Activated CD8-positive, alpha-beta memory T cell treated with anti-CD3 and anti-CD28 coated beads for 1 hour (primary cell): ENCODE measurements at places on chromosomes 7 and 10.

DNA sequence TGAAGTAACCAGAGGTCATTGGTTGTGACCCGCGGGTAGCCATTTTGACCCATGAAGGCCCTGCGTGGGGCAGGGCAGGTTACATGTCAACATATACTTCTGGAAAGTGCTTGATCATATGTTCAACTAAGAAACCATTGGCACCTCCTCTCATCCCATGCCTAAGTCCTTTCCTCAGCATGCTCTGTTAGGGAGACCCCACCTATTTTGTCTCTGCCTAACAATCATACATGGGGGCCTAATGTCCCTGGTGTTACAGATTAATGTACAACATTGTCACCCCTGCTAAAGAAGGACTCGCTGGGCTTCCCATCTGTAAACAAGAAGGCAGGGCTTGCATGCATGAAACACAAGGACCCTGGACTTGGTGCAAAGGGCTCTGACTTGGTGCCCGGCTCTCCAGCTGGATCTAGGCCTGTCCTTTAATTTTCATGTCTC, 133.7 kb upstream of the TNS3 start:
- no peak for DNase-seq

DNA sequence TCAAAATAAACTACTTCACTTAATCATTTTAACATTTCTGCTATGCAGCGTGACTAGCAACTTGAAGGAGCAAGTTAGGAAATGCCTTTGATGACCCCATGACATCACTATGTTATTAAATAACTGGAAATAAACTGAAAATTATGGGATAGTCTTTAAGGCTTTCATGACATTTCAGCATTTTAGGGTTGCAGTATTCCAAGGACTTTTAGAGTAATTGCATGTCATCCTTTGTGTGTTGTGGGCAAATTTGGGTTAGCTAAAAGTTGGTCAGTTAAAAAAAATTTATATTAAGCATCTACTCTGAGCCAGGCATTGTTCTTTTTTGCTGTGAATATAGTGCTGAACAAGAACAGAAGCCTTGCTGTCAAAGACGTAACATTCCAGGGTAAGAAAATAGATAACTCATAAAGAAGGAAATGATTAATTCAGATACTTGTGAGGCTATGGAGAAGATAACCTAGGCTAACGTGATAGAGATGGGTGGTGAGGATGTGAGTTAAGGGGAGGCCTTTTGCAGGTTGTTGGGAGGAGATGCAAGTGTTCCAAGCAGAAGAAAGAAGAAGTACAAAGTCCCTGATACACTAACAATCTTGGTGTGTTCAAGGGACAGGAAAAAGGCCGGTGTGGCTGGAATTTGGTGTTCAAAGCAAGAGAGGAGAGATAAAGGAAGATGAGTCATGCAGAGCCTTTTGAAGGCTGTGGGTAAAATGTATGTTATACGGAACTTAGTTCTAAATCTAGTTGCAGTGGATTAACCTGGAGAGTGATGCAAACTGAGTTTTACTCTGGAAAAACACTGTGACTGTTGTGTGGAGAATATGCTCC, 610.2 kb downstream of the AUTS2 start:
- no peak for DNase-seq

DNA sequence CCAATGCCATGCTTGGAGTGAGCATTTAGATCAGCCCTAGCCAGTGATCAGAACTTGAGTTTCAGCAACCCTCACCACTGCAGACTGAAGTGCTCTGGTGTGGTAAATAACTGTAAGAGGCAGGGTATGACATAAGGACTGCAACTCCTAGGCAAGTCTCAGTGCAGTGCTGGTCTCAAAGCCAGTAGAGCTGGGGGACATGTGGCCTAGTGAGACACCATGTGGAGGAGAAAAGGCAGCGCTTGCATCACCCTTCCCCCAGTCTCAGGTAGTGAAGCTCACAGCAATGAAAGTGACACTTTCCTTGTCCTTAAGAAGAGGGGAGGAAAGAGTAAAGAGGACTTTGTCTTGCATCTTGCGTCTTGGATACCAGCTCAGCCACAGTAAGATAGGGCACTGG, 386.8 kb upstream of the POT1 start:
- DNase-seq: no peak

DNA sequence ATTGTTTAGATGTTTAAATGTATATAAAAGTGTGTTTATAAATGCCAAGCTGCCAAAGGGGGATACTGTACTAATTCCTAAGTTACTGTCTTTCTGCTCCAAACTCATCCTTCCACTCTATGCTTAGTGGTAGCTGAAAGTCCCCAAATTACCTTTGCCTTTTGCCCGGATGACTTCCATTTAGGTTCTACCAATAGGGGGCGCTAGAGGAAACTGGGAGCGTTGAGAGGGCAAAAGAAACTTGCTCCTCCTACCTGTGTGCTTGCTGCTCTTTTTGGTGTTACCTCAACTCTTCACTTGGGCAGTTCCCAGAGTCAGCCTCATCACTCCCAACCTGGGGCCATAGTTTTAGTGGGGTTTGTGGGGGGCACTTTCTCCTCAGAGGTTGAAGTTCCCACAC, 5.9 kb upstream of the OR2A25 start:
- no peak for DNase-seq

- no peak for DNase-seq
Observed at GRCh38 chr10:17202999-17203398, 1.5 kb upstream of the TRDMT1 start.

DNA sequence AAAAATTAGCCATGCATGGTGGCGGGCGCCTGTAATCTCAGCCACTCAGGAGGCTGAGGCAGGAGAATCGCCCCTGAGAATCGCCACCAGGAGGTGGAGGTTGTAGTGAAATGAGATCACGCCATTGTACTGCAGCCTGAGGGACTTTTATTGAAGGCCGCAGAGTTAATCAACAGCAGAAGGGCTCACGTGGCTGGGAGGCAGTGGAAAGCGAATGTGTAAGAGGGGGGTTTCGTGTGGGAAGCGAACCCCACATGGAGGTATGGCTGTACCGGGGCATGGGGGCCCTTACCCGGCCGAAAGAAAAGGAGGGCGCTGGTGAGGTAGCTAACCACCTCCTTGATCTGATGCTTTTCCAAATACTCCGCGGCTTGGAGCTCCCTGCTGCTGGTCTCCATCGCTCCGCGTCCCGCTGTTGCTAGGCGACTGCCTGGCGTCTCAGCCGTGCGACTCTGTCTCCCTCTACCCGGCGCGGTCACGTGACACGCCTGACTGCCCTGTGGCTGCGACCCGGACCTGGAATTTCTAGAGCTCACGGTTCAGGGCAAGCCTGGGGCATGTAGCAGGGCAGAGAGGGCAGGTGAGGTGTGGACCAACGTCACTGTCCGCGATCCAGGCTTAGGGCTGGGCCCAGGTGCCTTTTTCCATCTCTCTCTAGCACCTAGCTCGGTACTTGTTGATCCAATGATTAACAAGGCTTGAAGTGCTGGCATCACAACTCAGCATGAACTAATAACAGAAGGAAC, at the start of gene EFCAB10:
Gene EFCAB10 (minus strand): TSS at position 428 of the 746 bp plus-strand sequence. CDS start 30 bp downstream, at position 398.
- DNase-seq: no peak

GRCh38 chr7:98387544-98388226, 13.2 kb downstream of the BAIAP2L1 start:
- DNase-seq: no peak

- DNase-seq: no peak
Observed at GRCh38 chr10:6482737-6483357, 97.2 kb downstream of the PRKCQ start.

DNA sequence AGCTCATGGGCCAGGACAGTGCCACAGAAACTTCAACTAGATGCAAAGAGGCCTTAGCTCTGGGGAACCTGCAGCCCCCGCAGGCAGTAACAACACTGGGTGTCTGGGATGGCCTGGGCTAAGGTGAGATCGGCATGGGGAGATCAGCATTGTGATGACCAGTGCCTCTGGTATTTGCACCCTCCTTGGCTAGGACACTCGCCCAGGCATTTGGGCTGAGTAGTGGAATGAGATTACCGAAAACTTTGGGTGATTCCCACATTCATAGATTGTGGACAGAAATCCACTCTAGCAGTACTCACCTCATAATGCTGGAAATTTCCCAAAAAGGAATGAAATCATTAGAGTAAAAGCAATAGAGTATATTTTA, 70.6 kb upstream of the ZMIZ2 start:
- DNase-seq: no peak

DNA sequence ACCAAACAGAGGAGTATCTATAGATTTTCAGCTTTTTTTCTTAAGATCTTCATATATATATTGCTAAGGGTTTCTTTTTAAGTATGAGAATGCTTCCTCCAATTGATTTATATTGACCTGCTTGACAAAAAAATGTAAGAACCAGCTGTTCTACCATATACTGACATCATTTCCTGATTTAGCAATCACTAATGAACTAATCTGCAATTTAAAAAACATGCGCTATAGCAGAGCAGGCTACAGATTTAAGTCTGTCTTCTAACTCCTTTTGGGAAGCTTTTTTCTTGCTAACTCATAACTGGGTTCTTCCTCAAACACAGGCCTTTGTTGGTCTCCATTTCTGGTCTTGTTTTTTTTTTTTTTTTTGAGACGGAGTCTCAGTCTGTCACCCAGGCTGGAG, 33.2 kb downstream of the ABCC2 start:
- no peak for DNase-seq

GRCh38 chr7:129544700-129545099, 42.4 kb downstream of the SMKR1 start:
- DNase-seq: no peak

DNA sequence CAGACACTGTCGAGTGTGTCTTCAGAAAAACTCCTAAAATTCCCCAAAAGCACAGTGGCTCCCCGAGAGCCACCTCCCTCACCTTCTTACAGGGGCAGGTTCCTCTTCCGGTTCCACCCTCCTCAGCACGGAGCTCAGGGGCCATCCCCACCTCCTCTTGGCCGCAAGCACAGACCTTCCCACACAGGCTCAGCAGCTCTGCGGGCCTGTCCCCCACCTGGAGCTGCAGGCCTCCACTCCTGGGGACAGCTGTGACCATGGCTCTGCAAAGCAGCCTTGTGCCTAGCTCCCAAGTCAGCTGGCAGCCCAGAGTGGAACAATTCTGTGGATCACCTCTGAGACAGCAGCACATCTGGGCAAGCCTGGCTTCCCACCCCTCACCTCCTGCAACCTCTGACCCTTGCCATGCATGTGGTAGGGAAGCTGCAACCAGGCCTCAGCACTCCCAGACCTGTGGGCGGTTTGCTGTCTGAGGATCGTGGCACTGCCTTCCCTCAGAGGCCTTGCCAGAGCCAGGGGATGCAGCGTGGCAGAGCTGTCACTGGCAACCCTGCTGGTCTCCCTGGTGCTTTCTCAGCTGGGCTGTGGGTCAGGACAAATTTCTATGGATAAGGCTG, 79.7 kb downstream of the ALOX5 start:
- no peak for DNase-seq

- no peak for DNase-seq
Observed at GRCh38 chr7:106485031-106485551, 175.9 kb downstream of the CCDC71L start.

GRCh38 chr7:142908921-142909890, 23.7 kb upstream of the TRPV6 start:
- no peak for DNase-seq

DNA sequence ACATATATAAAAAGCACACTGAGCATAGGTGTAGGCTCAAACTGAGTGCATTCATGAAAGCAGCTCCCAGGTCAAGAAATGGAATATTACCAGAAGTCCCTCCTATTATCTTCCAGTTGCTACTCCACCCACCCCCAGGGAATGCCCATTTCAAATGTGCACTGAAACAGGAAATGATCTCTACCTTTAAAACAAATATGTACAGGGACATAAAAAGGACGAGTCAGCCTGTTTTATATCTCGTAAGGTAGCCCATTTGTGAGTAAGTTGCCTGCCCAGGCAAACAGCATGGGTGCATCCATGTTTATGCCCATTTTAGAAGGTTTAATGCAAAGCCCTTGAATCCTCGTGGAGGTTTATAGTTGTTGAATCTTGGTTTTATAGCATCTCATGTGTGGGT, 10.4 kb downstream of the FFAR4 start:
- DNase-seq: no peak

GRCh38 chr10:60919551-60919950, 24.4 kb downstream of the RHOBTB1 start:
- no peak for DNase-seq

- no peak for DNase-seq
Observed at GRCh38 chr7:114970732-114971131, 48.8 kb downstream of the MDFIC start.

DNA sequence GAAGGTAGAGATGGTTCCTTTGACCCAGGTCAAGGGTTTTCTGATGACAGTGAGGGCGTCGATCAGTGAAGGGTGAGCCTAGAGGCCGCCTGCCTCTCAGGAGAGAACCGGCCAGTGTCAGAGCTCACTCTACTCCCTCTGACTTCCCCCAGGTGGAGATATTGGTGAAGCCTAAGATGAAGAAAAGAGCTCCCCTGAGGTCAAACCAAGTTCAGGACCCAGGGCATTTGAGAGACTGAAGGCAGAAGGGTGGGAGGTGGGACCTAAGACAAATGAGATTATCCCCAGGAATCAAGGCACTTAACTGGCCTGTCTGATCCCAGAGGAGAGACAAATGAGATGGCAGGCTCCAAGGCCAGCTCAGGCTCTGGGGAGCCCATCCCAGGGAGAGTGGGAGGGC, 104.7 kb downstream of the CDH23 start:
- DNase-seq: no peak

- no peak for DNase-seq
Observed at GRCh38 chr7:102953406-102953805, 40.6 kb downstream of the LRRC17 start.

DNA sequence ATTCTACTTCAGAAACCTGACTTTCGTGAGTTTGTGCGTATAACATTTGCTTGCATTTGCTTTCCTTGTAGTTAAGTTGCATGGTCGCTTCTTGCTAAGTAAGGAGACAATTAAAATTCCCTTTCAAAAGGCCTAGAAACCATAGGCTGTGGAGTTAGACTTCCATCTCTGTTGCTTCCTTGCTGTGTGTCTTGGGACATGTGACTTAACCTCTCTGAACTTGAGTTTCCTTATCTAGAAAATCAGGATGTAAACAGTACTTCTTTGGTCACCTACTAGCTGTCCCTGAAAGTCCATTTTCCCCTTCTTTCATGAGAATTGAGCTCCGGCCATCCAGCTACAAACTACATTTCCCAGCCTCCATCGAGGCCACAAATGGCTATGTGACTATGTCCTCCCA, 89.2 kb downstream of the ITIH5 start:
- DNase-seq: no peak

GRCh38 chr10:128476845-128477244, 350.6 kb upstream of the MKI67 start:
- no peak for DNase-seq
